ENCODE measurements at places on chromosomes 4 and X.

DNA sequence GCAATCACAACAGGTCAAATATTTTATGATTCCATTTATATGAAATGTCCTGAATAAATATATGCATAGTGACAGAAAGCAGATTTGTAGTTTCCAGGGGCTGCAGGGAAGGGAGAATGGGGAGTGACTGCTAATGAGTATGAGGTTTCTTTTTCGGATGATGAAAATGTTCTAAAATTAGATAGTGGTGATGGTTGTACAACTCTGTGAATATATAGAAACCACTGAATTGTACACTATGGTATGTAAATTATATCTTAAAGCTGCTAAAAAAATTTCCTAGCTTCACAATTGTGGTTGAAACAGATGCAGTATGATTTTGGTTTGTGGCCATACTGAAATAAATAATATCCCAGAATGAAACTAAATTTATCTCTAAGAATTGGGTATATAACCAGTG, 12.9 kb upstream of the IL2 start:
- no peak for DNase-seq

DNA sequence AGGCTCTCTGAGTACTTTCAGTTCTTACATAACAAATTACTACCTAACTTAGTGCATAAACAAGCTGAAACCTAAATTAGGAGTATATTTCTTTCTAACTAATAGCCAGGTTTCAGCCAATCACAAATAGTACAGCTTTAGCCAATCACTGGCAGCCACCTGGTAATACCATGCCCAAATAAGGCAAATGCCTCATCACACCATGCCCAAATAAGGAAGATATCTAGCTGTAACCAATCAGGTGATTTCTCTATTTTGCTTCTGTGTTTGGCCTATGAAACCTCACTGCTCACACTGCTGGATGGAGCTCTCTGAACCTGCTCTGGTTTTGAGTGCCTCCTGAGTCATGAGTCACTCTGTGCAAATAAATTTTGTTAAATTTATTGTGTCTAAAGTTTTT, 113.5 kb downstream of the DDIT4L start:
- DNase-seq = no peak

DNA sequence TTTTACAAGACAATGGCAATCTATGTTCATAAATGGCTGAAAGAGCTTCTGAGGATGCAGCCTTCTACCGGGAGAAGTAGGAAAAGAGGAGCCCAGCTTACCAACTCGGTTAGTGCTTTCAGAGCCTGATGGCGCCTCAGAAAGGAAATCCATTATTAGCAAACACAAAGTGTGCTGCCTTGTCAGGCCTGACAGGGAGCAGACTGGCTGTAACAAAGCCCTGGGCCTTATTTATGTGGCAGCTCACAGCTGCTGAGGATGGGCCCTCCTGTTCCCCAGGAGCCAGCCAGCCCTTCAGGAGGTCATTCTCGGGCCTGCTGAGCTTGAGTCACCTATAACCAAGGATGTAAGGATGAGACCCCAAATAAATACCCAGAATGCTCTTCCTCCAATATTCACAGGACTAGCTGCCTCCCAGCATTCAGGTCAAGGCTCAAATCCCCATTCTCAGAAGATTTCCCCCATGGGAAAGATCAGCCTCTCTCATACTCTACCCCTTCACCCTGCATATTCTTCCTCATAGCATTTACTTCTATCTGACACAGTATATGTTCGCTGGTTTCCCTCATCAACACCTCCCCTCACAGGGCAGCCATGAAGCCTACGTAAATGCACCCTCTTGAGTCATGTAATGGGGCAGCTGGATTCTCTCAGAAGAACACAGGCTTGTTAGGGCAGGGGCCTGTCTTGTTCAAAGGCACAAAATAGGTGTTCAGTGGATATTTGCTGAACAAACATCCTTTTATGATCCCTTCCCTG, 227.0 kb upstream of the RASGEF1B start:
- no peak for DNase-seq

- no peak for DNase-seq
Observed at GRCh38 chr4:41125558-41126311, 88.6 kb downstream of the APBB2 start.

DNA sequence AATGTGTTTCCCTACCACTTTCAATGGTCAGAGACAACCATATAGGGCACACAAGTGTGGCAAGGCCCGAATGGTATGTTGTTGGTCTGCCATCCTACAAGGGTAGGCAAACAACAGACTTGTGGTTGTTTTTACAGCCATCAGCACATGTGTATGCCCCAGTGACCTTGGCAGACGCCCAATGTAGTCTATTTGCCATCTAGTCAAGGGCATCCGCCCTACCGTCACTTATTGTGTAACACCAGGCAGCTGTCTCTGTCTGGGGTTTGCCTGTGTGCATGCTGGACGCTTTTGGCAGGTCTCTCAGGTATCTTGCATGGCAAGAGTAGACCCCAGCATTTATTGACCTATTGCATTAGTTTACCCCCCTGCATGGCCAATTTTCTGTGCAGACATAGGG, 1145.5 kb upstream of the POU3F4 start:
- no peak for DNase-seq

DNA sequence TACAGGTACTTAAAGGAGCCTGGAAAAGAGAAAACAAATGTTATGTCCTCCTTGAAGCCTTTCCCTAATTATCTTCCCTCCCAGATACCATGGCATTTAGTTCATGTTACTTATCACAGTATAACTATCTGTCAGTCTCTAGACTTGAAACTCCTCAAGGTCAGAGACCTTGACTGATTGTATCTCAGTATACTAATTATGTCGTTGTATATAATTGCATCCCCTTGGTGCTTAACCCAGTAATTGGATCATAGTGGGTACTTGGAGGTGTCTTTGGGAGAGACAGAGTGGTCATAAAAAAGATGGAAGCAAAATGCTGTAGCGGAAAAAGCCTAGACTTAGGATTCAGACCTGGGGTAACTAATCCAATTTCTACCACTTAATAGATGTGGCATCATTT, 8.1 kb downstream of the IGBP1 start:
- DNase-seq = no peak

DNA sequence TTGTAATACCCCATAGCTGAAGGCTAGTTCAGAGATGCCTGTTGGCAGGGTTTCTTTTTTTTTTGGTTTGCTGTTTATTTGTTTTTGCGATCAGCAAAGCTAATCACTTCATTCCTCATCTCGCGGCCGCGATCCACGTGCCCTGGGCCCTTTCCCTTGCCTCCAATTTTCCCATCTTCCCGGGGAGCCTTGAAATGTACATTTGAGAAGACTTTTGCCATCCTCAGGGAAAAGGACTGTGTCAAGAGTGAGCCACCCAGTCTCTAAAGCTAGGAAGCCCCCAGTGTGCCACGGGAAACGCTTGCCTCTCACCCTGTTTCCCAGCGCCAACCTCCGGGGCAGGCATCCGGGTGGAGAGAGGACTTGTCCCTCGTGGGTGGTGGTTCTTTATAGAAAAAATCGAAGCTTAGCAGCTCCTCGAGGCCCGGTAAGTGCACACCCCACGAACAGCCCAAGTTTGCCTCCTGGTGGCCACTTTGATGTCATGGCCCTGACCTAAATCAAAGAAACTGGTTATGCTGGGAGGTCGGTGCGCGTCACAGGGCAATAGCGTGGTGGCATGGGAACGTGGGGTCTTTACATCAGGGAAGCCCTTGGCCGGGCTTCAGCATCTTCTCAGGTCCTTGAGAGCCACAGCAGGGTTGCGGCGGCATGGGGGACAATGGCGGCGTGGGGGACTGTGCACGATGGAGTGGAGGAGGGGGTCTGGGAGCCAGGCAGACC, 42.0 kb downstream of the MAP7D3 start:
- no peak for DNase-seq

All from SK-N-MC (cell line).